ENCODE measurements at places on chromosomes 1 and 21.

- DNase-seq: no peak
These were observed 43.4 kb downstream of the RALGPS2 start for GRCh38 chr1:178768423-178768822.

DNA sequence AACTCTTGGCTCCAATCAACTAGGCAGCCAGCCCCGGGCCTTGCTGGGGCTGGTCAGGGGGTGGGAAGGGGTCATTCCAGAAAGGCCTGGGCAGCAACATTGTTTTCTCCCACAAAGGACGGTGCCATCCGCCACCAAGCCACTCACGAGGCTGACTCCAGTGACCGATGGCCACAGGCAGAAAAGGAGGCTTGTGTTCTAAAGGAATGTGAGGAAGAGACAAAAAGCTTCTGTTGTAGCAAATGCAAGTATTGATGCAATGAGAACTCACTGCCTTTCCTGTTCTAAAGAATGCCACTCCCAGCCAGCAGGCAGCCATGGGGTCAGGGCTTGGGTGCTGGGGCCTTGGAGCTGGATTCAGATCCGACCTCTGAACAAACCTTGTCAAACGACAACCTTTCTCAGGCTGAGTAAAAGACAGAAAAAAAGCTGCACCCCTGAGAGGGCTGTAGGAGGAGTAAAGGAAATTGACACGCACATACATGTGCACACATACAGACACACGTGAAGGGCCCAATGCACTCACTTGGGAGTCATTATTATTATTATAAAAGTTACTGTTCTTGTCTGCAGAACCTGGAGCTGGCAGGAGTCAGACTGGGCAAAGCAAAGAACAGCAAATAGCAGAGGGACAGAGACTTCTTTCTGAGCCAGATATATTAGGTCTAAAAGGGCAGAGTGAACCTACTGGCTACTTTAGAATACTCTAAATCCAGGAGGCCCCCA lies 13.9 kb upstream of the PRMT2 start:
- no peak for DNase-seq

DNA sequence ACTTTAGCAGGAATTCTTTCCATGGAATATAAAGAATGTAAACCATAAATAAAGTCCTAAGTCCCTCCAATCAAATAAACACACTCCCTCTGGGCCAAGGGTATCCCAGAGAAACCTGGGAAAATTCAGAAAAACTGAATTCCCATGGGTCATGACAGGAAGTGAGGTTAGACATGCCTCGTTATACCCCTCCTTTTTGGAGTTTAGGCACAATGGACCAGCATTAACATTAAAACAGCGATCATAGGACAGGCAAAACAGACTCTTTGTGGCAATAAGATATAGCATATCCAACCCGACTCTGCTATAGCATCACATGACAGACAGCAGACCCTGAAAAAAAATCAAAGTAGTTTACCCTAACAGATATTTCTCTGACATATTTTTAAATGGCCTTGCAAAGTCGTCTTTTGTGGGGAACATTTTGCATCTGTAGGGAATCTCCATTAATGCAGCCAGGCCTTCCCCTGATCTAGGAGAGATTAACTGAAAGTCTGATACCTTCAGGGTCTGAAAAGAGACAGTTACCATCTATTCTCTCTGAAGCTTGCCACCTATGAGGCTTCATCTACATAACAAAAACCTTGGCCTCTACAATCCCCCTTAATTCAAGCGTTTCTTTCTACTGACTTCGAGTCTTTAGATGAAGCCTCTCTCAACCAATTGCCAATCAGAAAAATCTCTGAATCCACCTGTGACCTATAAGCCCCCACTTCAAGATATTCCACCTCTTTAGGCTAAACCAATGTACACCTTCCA lies 143.0 kb upstream of the KCNK1 start:
- DNase-seq: no peak

- DNase-seq: no peak
These were observed 7.4 kb downstream of the FNDC5 start for GRCh38 chr1:32863218-32863880.

GRCh38 chr1:41238311-41238988 lies 3.7 kb downstream of the SCMH1 start:
- no peak for DNase-seq

DNA sequence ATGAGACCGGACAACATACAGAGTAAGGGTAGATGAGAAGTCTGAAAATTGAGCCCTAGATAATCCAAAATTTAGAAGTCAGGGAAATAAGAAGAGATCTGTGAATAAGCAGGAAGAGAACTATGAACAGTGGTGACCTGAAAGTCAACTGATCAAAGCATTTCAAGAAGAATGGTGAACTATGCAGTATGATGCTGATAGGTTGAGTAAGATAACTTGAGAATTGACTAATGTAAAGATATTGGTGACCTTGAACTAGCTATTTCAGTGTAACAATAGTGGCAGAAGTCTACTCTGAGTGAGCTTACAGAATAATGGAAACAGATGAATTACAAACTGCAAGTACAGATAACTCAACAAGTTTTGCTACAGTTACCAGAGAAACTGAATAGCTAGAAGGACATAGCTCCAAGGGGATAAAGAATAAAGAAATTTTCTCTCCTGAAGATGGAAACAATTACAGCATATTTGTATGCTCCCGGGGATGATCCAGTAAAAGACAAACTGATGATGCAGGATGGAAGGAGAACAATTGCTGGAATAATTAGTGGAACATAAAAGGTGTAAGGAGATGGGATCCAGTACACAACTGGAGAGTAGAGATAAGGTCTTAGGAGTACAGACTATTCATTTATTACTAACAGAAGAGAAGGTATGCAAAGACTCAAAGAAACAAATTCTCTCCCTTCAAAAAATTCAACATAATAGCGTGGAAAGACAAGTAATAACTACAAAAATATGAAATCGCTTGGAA lies 10.9 kb downstream of the NRDC start:
- no peak for DNase-seq

DNA sequence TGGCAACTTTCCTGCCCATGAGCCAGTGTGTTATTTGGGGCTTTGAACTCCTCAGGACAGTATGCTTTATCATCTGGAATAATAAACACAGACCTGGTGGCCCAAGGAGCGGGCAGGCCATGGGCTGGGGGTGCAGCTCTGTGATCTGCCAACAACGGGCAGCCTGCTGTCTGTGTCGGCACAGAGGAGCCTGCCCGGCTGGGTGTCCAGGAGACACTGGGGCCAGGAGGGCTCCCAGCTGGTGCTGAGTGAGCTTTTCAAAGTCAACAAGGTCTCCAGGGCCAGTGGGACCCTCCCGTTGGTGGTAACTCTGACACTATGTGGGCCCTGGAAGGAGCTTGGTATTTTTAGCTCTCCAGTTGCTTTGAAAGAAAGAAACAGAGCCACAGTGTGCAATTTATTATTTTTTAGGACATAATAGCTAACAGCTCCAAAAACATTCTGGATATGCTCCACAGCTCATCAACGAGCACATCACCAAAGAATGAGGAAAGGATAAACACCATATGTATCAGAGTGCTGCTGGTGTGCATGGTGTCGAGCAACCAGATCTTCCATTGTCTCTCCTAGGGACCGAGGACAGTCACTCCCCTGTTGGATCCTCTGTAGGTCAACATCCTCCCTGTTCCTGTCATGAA lies 488.7 kb upstream of the USP24 start:
- no peak for DNase-seq

GRCh38 chr21:44967082-44968047 lies 27.5 kb downstream of the SLX9 start:
- DNase-seq: no peak

GRCh38 chr1:113576271-113576670 lies 183.0 kb downstream of the PHTF1 start:
- DNase-seq: no peak

DNA sequence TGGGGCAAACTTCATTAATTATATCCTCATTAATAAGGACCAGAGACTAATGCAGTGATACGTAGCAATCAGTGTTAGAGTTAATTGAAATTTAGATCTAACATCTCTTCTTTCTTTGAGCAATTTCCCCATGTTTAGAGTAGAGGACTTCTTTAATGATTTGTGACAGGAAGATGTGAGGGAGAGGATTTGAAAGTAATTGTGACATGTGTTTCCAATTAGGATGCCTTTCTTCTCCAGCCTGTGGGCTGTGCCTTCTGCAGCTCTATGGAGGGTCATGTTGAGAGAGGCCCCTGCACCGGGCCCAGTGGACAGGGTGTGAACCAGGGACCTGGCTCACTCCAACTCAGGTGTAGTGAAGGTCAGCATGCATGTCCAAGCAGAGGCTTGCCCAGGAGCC lies 103.0 kb downstream of the GREM2 start:
- no peak for DNase-seq

- no peak for DNase-seq
These were observed 472.4 kb upstream of the PRMT6 start for GRCh38 chr1:106584107-106584506.

GRCh38 chr1:39955547-39956539 lies 898 bp downstream of the MFSD2A start:
- peak; percentile 60 for DNase-seq

GRCh38 chr1:177793900-177794299 lies 176.0 kb downstream of the SEC16B start:
- DNase-seq: no peak

GRCh38 chr1:119573886-119574285 lies 66.9 kb downstream of the HSD3B1 start:
- DNase-seq: no peak

GRCh38 chr1:179302070-179302469 lies 8.5 kb downstream of the SOAT1 start:
- DNase-seq: no peak

GRCh38 chr1:189764391-189765320 lies 713.0 kb downstream of the BRINP3 start:
- DNase-seq: no peak

- no peak for DNase-seq
These were observed 1.4 kb downstream of the PRXL2B start for GRCh38 chr1:2587860-2588571.

DNA sequence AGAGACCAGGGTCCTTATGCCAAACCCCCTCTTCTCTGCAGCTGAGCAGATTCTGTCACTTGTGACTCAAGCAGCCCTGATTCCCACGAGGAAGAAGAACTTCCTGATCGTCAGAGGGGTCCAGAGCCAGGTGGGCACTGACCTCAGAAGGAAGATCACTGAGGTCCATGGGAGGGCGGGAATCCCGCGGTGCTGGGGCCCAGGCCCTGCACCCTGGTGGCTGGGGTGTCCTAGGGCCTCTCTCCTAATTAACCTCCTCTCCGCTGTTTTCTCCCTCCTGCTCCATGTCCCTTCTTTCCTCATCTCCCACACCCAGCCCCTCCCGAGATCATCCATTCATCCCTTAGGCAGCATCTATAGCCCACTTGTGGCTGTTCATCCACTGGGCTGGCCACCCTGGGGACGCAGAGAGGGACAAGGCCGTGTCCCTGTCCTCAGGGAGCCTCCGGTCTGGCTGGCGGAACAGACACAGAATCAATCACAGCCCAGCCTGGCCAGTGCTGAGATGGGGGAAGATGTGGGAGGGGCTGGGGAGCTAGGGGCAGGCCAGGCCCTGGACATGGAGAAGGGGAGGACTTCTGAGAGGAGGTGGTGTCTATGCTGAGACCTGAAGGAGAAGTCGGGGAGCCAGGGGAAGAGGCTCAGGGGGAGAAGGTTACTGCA lies 638.3 kb downstream of the MATN1 start:
- DNase-seq: no peak

All from stimulated activated CD4-positive, alpha-beta T cell treated with anti-CD3 and anti-CD28 coated beads, Interleukin-4, amount 100 ng/mL, for 1 hour (primary cell).